ENCODE measurements at places on chromosomes 1 and 21. TPM values are rescaled to one million over a fixed set of nuclear protein-coding genes. Genes with fewer than 3 reads are reported as not detected.

DNA sequence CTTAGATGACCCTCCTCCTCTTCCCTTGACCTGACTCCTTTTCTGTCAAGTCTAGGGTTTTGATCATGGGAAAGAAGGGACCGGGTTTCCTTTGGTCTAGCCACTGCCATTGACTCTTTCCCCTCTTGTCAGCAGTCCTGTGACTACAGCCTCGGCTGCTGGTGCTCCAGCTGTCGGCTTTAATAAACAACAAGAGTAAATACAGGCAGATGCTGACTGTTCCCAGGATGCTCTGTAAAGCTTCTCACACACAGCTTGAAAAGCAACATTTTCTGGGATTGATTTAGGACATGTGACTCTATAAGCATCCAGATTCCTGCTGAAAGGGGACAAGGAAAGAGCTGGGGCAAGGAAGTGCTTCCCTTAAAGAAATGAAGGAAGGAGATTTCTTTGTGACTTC is 53.5 kb upstream of the CTTNBP2NL start:
- no peak for DNase-seq

GRCh38 chr1:167500283-167500860 is 18.0 kb downstream of the CD247 start:
- no peak for DNase-seq

GRCh38 chr1:47536646-47537118 is 98.8 kb downstream of the FOXD2 start:
- DNase-seq, result no peak

DNA sequence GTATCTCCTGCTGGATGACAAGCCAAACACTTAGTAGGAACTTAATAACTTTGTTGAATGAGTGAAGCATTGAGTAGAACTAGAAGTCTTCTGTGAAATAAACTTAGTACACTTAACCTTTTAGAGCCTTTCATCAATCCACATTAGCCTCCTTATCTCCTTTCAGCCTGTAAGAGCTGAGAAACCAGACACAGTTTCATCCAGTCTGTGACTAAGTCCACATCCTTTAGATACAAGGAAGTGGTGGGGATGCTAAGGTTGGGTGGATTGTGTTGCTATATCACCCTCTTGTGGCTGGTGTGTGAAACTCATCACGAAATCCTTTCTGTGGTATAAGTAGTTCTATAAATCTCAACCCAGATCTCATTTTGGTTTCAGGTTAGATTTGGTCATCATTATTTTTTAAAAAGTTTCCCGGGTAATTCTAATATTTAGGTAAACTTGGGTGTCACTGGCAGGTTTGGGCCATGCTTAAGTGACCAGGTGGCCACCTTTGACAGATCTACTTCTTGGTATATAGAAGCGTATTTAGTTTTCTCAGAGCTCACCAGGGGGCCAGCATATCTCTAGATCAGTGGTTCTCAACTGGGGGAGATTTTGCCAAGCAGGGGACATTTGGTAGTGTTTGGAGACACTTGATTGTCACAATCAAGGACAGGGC is 27.8 kb upstream of the CD84 start:
- DNase-seq, result peak; percentile 47

DNA sequence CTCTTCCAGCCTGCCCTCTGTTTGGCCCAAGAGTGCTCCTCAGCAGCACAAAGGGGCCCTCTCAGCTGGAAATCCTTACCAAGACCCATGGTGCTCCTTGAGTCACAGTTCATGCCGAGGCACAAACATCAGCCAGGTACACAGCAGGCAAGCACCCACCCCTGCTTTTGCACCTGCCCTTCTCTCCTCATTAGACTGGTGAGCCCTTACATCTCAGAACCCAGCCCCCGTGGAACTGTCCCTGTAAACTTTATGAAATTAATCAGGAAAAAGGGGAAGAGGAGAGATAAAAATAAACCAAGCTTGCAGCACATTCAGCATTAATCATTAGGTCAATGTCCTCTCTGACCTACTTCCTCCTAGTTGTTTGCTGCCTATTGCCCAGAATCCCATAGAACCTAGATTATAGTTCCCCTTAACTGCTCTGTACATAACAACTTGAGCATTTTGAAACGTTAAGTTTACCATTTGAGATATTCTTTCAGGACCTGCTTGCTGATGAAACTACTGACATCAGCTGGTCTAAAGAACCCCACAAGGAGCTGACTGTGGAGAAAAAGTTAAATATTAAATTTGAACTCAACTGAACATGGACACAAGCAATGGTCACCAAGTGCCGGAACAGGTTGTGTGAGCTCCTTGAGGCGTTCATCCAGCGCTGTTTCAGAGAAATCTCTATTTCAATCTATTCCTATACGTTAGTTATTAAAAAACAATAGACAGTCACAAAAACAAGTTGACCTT is 738.4 kb downstream of the MATN1 start:
- no peak for DNase-seq

GRCh38 chr1:154797175-154797574 is 72.9 kb downstream of the KCNN3 start:
- DNase-seq, result no peak

- DNase-seq, result no peak
Observed at GRCh38 chr1:171366816-171367215, 52.8 kb downstream of the FMO4 start.

DNA sequence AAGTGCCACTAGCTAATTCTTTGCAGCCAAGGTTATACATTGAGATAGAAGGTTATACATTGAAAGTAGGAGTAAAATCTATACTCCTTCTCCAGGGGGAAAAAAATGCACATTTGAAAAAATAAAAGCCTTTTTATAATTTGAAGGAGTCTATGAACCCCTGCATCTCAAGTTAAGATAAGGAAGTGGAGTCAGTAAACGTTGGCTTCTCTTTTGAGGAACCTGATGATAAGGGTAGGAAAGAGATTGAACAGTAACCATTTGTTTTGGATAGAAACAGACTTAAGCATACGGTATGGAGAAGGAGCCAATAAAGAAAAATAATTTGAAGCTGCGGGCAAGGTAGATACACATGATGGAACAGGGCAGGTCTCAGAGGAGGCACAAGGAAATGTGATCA is 64.1 kb downstream of the RPAP2 start:
- DNase-seq, result no peak

GRCh38 chr1:1614204-1614953 is 921 bp upstream of the MIB2 start:
- peak; percentile 59 for DNase-seq

DNA sequence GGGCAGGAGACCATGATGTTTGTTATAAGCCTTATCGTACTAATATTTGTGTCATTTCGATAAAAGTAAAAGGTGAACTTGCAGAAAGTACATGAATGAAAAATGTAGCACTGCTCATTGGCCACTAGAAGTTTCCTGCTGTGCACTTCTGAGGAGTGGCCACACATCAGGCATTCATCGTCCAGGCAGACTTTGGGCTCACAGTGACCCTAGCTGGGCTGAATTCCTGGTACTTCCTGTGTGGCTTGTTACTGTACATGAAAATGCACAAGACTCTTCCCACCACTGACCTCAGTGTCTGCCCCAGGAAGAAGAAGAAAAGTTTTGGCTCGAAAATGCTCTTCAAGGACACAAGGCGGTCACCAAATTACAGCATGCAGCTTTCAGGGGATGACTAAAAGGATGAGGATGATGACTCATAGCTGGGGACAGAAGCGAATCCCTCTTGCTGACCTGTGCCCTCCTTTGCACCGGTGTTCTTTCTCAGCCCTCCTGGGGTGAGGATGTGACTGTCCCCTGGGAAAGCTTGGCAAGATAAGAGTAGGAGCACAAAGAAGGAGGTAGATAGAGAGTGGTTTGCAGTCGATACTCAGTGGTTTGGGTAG is 252.4 kb upstream of the KAZN start:
- no peak for DNase-seq

- DNase-seq, result no peak
Observed at GRCh38 chr1:157369808-157370521, 182.3 kb downstream of the FCRL5 start.

GRCh38 chr1:83735526-83735925 is 263.4 kb downstream of the TTLL7 start:
- no peak for DNase-seq

DNA sequence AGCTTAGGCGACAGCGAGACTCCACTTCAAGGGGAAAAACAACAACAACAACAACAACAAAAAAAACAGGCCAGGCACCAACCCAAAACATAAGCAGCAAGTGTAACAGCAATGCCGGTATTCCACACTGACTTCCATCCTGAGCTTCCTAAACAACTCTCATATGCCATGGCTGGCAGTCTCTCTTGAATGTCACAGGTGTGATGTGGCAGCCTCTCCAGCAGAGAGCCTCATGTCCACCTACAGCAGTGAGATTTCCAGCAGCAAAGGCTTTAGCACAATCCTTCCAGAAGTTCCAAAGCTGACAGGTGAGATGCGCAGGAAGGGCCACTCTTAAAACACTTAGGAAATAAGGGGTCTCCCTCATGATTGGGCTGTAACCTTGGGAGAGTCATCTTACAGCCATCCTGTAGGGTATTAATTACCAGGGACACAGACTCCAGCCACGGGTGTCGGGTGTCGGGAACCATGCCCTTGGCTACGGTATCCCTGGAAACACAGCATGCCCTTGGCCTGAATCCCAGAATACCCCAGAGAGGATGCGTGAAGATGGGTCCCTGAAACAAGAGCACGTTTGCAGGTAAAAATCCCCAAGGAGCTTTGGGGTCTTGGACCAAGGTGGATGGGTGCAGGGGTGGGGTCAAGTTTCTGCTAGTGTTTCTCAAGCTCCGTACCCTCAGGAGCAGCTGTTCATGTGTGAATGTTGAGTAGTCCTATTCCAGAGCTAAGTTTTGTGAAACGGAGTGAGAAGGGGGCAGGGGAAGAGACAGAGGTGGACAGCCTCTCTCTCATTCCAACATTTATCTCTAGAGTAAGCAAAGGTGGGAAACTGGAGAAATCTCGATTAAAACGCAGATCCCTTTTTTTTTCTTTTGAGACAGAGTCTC is 31.4 kb downstream of the CLSTN1 start:
- DNase-seq, result no peak

DNA sequence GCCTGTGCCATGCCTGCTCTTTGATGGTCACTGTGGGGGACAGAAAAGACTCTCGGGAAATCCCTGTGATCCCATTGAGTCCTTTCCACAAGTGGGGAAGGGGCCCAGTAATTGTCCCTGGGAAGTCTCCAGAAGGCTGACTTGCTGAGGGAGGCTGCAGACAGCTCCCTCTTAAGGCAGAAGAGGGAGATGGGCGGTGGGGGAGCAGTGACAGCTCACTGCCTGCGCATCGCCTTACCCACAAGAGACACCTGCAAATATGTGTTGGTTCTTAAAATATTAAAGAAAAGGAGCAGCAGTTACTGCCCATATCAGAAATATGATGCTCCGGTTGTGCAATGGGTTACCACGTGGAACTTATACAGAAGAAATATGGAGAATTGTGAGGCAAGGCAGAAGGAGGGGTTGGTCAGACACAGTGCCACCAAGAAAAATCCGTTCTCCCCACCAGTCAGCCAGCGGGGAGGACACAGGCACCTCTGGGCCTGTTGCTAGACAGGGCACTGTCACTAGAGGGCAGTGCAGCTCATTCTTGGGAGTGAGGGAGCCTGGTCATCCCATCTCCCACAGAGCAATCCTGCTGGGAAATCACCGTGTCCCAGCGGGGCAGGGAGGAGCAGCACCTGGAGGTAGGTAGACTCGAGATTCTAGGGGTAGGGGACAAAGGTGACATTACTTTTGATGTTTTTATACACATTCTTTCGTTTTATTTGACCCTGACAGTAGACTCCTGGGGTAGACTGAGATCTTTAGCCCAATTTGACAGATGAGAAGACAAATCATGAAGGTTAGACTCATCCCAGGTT is 6.9 kb upstream of the CAMK1G start:
- DNase-seq, result peak; percentile 56

Gene AIRE
- not detected for total RNA-seq

Gene CFAP45
- total RNA-seq, result 1.2 TPM

Gene RO60
- total RNA-seq, result 75.0 TPM

Gene A3GALT2
- total RNA-seq, result 0.30 TPM

Gene NCDN
- 61.8 TPM for total RNA-seq

Gene TFAP2E
- total RNA-seq, result 0.76 TPM

Gene ARHGEF19
- total RNA-seq, result 16.6 TPM

Gene TSTD1
- total RNA-seq, result 25.6 TPM

Gene COL18A1
- total RNA-seq, result 15.4 TPM

All from activated T-cell treated with anti-CD3 and anti-CD28 coated beads, Interleukin-2, amount 50 U/mL, for 4 hours (primary cell).